ENCODE measurements at places on chromosomes 1 and 21. TPM values are rescaled to one million over a fixed set of nuclear protein-coding genes. Genes with fewer than 3 reads are reported as not detected.

DNA sequence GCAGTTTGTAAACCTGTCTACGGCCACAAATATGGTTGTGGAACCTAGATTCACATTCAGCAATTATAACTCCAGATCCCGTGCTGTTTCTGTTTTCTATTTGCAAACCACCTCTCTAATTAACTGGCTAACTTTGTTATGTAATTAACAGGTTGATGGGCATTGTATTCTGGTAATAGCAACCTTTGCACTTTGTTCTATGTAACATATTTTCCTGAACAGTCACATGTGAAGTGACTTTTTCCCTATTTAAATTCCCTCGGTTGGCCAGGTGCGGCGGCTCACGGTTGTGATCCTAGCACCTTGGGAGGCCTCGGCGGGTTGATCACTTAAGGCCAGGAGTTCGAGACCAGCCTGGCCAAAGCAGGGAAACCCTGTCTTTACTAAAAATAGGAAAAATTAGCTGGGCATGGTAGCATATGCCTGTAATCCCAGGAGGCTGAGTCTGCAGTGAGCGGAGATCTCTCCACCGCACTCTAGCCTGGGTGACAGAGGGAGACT lies 1.4 kb downstream of the ACADM start:
- no peak for DNase-seq

The S100A3 gene
- 8.4 TPM for total RNA-seq

DNA sequence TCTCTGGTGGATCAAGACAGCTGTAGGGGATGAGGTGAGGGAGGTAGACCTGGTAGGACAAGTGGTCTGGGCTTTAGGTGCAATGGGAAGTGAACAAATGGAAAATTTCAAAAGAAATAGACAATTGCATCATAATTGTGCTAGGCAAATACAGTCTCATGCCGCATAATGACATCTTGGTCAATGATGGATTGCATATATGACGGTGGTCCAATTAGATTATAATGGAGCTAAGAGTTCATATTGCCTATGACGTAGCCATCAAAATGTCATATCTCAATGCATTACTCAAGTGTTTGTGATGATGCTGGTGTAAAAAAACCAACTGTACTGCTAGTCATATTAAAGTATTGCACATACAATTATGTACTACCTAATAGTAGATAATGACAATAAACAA lies 19.0 kb downstream of the KCNK2 start:
- no peak for DNase-seq

DNA sequence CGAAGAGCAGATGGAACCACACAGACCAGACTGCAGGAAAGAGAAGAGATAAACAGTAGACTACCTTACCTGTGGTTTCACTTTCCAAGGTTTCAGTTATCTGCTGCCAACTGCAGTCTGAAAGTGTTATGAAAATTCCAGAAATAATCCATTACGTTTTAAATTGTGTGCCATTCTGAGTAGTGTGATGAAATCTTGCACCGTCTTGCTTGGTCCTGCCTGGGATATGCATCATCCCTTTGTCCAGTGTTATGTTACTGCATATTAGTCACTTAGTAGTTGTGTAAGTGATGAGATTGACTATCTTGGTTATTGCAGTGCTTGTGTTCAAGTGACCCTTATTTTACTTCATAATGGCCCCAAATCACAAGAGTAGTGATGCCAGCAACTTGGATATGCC lies 33.9 kb downstream of the DNAJC6 start:
- DNase-seq = no peak

The NFASC gene
- 29.9 TPM for total RNA-seq

- no peak for DNase-seq
Measured at GRCh38 chr1:80656641-80657040, 1144.1 kb upstream of the ADGRL2 start.

DNA sequence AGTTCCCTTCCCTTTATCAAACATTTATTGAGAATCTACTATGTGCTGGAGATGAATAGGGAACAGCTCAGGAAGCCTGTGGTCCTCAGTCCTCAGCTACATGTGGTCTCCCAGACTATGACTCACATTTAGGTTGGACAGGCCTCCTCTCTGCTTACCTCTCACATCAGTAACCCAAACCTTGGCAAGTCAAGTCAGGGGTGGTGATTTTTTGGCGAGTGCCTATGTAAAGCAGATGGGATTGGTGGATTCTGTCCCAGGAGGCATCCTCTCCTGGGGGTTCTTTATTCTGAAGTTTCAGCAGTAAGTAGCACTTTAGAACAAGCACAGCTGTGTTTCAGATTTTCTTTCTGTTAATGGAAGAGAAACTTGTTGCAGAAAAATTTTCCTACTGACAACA lies 241.3 kb downstream of the PRDM2 start:
- DNase-seq = no peak

DNA sequence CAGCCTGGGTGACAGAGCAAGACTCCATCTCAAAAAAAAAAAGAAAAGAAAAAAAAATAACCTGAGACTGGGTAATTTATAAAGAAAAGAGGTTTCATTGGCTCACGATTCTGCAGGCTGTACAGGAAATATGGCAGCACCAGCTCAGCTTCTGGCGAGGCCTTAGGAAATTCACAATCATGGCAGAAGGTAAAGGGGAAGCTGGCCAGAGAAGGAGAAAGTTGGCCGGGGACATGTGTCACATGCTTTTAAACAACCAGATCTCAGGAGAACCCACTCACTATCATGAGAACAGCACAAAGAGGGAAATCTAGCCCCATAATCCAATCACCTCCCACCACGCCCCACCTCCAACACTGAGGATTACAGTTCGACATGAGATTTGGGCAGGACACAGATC lies 125.3 kb downstream of the DISP1 start:
- no peak for DNase-seq

GRCh38 chr21:37005548-37006485 lies 685 bp upstream of the RIPPLY3 start:
- DNase-seq = peak; percentile 66

GRCh38 chr1:94342416-94342815 lies 75.8 kb upstream of the ABCD3 start:
- no peak for DNase-seq

The CIART gene
- total RNA-seq = 8.8 TPM

DNA sequence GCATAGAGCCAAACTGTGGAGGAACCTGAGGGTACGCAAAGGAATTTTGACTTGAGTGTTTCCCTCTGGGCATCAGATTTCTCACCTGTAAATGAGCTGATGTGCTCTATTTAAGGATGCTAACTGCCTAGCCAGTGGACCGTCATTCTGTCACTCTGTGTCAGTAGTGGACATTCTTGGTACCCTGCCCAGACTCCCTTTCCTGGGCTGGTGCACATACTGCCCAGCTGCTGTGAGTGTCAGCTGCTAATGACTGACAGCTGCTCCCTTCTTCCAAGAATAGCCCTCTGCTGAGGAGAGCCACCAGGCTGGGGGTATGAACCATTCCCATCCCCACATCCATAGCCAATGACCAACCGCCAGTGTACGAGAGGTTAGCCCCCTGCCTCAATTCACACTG lies 193.1 kb upstream of the DAB1 start:
- no peak for DNase-seq

DNA sequence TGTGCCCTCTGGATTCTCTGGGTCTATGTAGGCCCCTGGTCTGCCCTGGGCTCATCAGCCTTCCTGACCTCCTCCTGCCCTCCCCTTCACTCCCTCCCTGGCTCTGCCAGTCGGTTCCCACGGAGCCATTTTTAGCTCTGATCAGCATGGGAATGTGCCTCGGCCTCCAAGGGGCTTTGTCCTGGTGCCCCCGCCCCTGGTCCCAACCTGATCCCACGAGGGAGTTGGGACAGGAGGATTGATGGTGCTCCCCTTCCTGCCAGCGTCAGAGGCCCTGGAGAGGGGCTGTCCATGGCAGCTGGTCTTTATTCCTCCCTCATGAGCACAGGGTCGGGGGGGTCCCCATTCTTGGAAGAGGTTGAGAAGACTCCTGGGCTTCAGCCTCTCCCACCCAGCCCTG lies 24.9 kb downstream of the ETNK2 start:
- peak; percentile 41 for DNase-seq

GRCh38 chr1:208268541-208269337 lies 24.6 kb upstream of the PLXNA2 start:
- no peak for DNase-seq

The RASAL2 gene
- 26.5 TPM for total RNA-seq

- peak; percentile 25 for DNase-seq
Measured at GRCh38 chr21:37338671-37339551, 27.7 kb upstream of the DYRK1A start.

DNA sequence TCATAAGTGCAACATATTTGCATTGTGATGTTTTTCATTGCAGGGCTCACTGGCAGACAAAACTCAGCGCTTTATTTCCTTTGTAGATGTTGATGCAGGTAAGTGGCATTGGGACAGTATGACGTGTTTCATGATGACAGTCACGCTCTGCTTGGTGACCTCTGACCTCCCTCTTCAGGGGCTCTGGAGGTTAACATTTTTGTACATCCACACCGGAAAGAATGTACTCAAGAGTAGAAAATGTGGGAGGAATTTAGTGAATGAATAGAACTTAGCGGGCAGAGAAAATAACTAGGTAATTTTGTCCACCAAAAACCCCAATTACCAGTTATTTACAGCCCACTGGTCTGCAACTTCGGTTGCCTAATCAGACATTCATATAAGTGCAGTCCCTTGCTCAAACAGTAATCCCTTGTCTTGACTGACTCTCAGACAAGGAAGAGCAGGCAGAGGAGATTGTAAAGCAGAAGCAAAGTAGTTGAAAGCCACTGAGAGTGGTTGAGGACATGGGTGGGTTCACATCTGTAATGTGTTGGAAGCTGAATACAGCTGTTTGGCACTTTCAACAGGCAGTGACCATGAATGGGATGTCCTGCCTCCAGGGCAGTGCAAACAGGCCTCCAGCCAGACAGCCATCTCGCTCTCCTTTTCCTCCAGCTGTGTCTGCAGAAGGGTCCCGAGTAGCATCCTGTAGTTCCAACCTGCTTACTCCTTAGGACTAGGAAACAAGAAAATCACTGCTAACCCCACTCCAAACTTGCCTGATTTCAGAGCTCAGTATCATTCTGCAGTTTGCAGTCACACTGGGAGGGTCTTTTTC lies 188.9 kb downstream of the NRIP1 start:
- DNase-seq = peak; percentile 68

GRCh38 chr1:4655674-4656532 lies 1.5 kb downstream of the AJAP1 start:
- DNase-seq = peak; percentile 77

The SYDE2 gene
- 7.0 TPM for total RNA-seq

DNA sequence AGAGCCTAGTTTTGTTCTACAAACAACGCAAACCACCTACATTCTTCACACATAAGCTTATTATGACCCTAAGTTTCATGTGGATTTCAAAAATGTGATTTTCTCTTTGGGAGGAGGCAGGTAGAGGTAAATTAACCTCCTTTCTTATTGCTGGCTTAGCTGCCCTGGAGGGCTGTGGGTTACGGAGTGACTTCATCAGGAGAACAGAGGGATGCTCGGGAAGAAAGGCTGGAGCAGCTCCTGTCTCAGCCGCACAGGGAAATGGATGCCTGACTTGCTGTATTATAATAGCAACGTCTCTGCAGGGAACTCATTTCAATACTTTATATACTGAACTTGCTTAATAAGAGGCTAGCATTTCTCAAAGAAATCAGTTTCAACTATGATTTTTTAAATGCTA lies 14.1 kb upstream of the CREG1 start:
- DNase-seq = no peak

- no peak for DNase-seq
Measured at GRCh38 chr1:229119876-229120275, 151.0 kb upstream of the RAB4A start.

DNA sequence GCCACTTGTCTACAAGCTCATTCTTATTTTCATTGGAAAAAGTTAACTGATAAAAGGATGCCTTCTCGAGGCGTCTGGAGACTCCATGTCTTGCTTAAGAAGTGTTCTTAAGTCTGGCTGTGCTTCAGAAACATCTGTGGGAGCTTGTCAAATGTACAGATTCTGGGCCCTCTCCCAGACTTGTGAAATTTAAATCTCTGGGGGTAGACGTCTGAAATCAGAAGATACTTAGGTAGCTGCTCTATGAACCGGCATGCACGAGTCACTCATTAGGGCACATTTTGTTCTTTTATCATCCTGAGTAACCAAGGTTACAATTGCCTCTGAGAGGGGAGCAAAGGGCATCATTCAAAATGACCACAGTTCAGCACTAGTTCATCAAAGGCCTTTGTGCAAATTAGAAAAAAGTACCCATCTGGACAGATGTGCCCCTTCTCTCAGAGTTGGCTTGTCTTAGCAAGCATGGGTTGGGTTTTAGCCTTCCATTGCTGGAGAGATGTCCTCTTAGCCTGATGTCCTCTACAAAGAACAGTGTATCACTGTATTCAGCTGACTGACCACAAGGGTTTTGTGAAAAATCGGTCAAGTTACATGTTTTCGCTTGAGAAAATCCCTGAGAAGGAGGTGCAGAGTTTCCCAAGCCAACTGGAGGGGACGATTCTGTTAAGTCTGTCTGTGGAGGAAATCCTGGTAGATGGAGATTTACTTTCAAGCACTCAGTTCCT lies 156.9 kb downstream of the ASTN1 start:
- peak; percentile 28 for DNase-seq

DNA sequence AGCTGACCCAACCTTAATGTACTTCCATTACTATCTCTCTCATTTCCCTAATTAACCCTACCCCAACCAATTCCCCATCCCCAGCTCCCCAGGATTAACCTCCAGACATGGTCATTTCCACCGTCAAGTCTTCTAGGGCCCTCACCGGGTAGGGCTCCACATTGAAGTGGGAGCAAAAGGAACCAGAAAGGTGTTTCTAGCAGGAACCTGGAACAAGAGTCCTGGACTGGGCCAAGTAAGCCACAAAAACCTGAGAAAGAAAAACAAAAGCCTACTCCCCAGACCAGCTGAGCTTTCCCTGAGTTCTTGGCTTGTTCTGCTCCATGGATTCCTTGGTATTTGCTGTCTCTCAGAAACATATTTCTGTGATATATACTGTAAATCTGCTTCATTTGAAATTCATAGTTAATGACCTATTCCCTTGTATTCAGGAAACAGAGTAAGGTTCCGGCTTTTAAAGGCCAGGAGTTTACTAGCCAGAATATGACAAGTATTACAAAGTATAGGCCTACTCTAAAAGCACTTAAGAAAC lies 58.4 kb downstream of the SYF2 start:
- DNase-seq = no peak

- DNase-seq = peak; percentile 29
Measured at GRCh38 chr1:48619539-48619938, 147.5 kb upstream of the SPATA6 start.

- no peak for DNase-seq
Measured at GRCh38 chr1:3350506-3351261, 103.8 kb upstream of the ARHGEF16 start.

- DNase-seq = no peak
Measured at GRCh38 chr1:186304982-186305949, 69.8 kb downstream of the TPR start.

DNA sequence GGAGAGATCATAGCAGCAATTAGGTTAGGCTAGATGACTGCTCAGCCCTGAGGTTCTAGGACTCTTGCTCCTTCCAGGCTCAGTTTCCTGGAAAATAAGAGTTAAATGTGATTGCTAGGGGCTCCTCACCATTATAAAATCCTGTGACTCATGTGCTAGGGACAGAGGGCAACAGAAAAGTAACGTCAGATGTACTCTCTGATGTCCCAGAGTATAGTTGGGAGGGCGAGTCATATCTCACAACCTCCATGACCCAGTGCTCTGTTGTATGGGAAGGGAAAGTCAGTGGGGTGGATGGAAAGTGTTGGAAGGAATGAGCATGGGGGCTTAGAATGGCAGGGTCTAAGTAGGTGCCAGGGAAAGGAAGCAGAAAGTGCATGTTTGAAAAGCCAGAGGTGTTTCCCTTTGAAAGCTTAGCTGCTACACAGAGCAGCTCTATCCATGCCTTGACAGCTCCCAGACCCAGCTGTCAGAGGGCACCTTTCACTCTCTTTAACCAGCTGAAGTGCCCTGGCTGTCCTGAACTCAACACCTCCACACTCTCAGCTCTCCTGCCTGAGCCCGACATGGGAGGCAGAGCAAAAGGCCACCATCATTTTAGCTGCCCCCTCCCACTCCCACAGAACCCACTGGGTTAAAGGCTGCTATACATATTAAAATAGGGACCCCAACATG lies 11.6 kb downstream of the GJA5 start:
- no peak for DNase-seq

Data from kidney (tissue), 22 donors.